ENCODE measurements at places on chromosomes 12 and 14. TPM values are rescaled to one million over a fixed set of nuclear protein-coding genes. Genes with fewer than 3 reads are reported as not detected.
A peak's percentile ranks its signal among the peaks of the same experiment; 100 is the strongest.

DNA sequence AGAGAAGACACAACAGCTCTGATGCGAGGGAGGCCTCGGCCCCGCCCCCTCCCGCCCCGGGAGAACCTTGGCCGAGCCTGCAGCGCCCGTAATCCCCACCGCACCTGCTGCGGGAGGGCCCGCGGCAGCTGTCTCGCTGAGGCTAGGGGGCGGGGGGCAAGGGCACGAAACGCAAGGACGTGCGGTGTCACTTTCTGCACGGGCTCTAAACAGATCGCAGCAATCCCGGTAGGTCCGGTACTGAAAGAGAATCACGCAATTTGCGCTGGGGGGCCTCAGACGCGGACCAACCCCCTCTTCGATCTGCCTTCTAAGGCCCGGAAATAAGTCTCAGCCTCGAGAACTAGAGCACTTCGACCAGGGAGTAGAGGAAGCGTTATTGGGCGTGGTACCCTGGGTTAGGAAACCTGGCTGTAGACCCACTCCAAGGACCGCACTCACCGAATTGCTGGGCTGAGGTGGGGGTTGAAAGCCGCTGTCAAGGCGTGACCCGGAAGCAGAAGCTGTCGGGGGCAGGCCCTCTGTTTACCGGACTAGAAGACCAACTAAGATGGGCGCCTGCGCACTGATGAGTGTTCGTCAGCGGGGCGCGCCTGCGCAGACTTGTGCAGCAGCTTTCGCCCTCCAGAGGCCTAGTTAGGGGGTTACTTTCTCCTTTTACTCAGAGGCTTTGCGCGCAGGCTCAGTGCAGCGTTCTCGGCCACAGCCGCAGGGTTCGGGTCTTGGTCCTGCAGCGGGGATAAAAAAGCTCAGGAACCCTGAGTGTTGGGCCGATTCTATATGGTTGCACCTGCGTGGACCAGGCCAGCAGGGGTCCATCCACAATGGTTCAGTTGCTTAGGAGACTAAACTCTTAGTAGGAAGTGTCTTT lies at the start of gene ASB8:
TSS of gene ASB8 (minus strand) at position 498 of the 871 bp plus-strand sequence. CDS start 4,019 bp downstream, outside the sequence.
- peak; percentile 100 for DNase-seq

DNA sequence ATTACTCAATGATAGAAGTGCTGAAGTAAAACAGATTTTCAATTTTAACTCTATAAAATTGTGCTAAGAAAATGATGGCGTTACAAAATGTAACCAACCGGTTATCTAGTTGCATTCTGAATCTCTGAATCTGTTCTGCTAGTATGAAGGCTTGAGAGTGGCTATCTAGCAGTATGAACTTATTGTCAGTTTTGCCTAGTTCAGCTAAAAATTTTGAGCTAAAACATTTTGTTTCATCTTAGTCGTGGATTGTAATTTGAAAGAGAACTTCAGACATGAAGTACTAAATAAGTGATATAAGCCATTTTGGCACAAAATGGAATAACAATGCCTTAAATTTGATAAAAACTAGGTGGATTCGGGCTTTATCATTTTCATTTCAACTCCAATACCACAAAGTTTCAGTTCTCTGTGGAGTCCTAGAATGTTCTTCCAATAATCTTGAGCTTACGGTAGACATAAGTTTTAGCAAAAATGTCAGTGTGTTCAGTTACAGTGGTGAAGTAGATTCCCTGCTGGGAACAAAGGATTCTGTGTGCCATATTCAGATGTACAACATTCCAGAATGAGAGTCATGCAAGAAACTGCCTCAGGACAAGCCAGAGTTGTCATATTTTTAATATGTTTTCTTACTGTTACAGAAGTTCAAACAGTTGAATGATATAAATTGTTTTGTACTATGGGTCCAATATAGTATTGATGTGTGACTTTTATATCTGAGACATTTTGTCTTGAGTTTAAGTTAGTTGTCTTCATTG lies 28.1 kb downstream of the ATP6V1D start:
- DNase-seq: no peak

- DNase-seq: peak; percentile 63
Measured at GRCh38 chr12:22121224-22121623, 75.2 kb downstream of the CMAS start.

- peak; percentile 75 for DNase-seq
Measured at GRCh38 chr14:102776761-102777710, at the start of gene TRAF3. Gene TRAF3 (plus strand): TSS chr14:102777449. CDS start chr14:102870202, 92,753 bp downstream.

GRCh38 chr12:105740970-105741725 lies 397.6 kb downstream of the NUAK1 start:
- peak; percentile 70 for DNase-seq

DNA sequence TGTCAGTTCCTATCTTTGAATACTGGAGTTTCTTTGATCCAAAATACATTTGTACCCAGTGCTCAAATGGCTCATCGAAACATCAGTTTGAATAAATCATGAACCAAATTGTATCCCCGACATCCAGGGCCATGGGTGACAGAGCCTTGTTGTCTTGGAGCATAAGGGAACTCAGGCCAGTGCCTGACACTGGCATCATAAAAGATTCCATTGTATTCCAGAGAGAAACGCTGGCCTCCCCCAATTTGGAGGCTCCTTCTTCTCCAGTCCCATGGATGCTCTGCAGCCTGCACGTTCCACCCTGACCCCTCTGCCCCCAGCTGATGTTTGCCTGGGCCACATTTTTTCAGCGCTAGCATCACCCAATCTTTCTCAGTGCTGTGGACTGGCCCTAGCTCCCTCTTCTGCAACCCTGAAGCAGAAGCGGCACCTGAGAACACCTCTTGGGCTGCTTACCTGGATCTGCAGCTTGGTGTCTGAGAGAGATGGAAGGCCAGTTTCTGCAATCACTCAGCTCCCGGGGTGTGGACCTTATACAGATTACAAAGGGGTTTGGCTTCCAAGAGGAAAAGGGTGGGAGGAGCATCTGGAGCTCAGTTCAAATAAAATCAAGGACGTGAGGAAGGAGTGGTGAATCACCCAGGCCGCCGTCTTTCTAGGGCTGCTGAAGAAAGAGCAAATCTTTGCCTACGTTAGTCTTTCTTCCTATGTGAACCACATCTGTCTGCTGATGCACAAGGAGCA lies at the start of gene RNASE1:
TSS of gene RNASE1 (minus strand) at position 504 of the 744 bp plus-strand sequence. CDS start 776 bp downstream, outside the sequence.
- DNase-seq: peak; percentile 66

GRCh38 chr14:73751157-73751691 lies 37.0 kb upstream of the PNMA1 start:
- DNase-seq: peak; percentile 69

- no peak for DNase-seq
Measured at GRCh38 chr12:100158535-100158934, 15.9 kb upstream of the BLTP3B start.

- peak; percentile 79 for DNase-seq
Measured at GRCh38 chr12:52395761-52396434, 10.2 kb downstream of the KRT82 start.

- no peak for DNase-seq
Measured at GRCh38 chr14:50340963-50341362, 28.8 kb downstream of the DMAC2L start.

GRCh38 chr12:113537751-113538087 lies 66.0 kb upstream of the LHX5 start:
- no peak for DNase-seq

- DNase-seq: peak; percentile 63
Measured at GRCh38 chr14:35412272-35413056, 7.9 kb upstream of the NFKBIA start.

DNA sequence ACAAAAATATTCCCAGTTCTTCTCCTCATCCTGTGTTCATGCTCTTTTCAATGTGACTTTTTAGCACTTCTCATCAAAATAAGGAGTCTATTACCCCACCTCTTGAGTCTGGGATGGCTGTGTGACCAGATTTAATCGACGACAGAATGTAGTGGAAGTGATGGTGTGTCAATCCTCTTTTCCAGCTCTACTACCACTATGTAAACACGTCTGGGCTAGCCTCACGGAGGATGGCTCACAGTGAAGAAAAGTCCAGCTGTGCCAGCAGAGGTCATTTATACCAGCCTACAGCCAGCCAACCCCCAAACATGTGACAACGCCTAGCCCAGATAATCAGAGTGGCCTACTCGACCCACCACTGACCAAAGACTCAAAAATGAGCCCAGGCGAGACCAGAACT lies 37.3 kb upstream of the FGF6 start:
- no peak for DNase-seq

DNA sequence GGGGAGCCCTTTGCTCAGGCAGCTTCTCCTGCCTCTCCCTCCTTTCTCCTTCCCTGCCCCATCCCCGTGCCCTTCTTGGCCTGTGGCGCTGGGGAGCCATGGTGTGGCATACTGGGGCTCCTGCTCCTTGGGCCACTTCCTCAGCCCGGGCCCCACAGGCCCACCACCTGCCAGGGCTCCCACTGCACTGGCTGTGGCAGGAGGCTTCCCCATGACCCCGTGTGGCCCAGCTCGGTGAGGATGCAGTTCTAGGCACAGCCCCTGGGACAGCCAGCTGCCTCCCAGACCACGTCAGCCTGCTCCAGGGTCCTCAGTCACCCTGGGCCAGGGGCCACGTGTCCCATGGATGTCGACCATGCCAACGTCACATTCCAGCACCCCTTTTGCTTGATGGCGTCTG lies 13.0 kb upstream of the AMN start:
- DNase-seq: no peak

DNA sequence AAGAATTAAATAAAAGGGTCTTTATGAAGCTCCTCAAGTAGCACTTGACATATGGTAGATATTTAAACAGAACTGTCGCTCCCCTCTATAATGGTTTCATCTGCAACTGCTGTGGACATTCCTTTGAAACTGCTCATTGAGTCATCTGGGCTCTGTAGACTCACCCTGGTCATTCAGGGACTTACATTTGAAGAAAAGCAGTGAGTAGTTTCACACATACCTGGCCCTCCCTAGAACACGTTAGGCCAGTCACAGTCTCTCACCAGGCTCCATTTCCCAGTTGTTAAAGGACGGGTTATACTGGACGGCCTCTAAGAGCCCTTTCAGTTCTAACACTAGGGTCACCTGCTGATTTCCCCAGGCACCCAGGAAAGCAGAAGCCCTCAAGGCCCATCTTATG lies 217.0 kb downstream of the BCL11B start:
- no peak for DNase-seq

- DNase-seq: no peak
Measured at GRCh38 chr14:21103411-21103709, 2.5 kb downstream of the TMEM253 start.

DNA sequence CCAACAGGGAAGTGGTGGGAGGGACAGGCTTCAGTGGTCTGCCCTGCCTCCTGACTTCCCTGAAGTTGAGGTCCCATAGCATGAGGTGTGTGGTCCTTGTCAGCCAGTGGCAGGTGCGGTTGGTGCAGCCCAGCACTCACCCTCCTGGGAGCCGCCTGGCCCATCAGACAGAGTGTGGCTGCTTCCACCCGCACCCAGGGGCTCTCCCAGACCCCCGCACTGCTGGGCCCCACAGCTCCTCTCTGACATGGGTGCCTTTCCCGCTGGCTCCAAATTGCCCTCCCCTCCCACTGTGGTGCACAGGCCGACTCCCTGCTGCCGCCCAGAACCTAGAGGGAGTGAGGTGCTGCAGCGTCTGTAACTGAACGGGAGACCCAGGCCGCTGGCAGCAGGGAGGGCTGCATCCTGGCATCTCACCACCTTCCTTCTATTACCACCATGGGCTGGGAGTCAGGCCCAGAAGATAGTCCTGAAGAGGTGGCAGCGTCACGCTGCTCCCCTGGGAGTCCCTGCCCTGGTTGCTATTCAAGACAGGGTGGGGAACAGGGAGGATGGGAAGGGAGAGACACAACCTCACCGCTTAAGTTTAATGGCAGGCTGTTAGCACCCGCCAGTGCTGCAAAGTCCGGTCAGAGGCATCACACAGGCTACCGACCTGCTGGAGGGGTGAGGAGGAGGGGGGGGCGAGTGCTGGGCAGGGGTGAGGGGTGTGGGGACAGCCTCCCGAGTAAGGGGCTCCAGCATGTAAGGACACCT lies 180.6 kb upstream of the PRMT8 start:
- DNase-seq: no peak

DNA sequence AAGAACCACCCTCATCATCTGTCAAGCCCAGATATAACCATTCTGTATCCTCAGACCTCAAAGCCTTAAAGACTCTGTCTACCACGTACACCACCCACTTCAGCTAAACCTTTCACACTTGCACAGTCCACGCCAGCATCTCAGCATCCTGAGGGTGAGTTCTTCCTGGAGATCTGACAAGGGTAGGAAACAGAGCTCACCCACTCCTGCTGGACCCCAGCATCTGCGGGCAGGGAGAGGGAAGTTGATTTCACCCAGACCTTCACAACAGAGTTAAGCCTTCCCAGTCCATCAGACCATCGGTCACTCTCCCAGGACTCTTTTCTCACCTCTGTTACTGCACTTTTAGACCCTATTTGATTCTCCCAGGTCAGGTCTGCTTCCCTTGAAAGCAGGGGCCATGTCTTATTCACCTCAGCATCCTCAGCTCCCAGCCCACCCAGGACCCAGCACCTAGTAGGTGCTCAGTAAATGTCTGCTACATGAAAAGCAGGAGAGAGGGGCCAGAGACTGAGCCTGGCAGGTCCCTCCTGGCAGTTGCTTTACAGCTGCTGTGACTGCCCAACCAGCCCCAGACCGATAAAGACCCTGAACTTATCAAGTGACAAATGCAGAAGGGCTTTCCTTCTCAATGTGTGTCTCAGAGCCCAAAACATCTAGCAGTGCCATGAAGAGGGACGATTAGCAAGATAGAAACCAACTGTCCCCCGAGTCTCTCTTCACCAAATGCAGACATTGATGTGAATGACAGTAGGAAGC lies 34.1 kb downstream of the ANO2 start:
- no peak for DNase-seq

GRCh38 chr14:68979021-68979721 lies at the start of gene ACTN1:
Gene ACTN1 (minus strand): TSS chr14:68979302. CDS start chr14:68979056, 246 bp downstream.
- DNase-seq: peak; percentile 99

DNA sequence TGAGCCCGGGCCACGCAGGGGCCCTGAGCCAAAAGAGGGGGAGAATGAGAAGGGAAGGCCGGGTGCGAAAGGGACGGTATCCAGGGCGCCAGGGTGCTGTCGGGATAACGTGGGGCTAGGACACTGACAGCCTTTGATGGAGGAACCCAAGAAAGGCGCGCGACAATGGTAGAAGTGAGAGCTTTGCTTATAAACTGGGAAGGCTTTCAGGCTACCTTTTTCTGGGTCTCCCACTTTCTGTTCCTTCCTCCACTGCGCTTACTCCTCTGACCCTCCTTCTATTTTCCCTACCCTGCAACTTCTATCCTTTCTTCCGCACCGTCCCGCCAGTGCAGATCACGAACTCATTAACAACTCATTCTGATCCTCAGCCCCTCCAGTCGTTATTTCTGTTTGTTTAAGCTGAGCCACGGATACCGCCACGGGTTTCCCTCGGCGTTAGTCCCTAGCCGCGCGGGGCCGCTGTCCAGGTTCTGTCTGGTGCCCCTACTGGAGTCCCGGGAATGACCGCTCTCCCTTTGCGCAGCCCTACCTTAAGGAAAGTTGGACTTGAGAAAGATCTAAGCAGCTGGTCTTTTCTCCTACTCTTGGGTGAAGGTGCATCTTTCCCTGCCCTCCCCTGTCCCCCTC lies 3.0 kb downstream of the SSTR1 start:
- no peak for DNase-seq

- no peak for DNase-seq
Measured at GRCh38 chr14:23353433-23353780, 720 bp upstream of the SLC22A17 start.

Gene OAS1
- total RNA-seq: 18.5 TPM

Gene OTOGL
- 0.81 TPM for total RNA-seq

Gene SDSL
- 1.9 TPM for total RNA-seq

Gene ACRBP
- total RNA-seq: 3.9 TPM

Gene KLRK1
- total RNA-seq: 0.33 TPM

Gene PRH2
- total RNA-seq: 1.4 TPM

Gene C14orf180
- 0.16 TPM for total RNA-seq

Gene ARMH4
- total RNA-seq: 6.6 TPM

Gene TCL1B
- total RNA-seq: not detected

Gene IFT43
- 31.4 TPM for total RNA-seq

Gene GPR162
- 7.3 TPM for total RNA-seq

Gene SLC2A14
- total RNA-seq: not detected

Gene GUCY2C
- total RNA-seq: not detected

Gene SSPN
- total RNA-seq: 41.3 TPM

Gene AHNAK2
- total RNA-seq: 81.9 TPM

Data from sigmoid colon (tissue), 7 donors.